ENCODE measurements at places on chromosomes 7 and 10. TPM values are rescaled to one million over a fixed set of nuclear protein-coding genes. Genes with fewer than 3 reads are reported as not detected.

GRCh38 chr7:157753713-157754415 lies 417.1 kb downstream of the DNAJB6 start:
- no peak for DNase-seq

GRCh38 chr10:124534231-124534798 lies 72.7 kb downstream of the LHPP start:
- DNase-seq, result peak; percentile 58

The KBTBD2 gene
- 72.8 TPM for total RNA-seq

The IKZF1 gene
- 48.4 TPM for total RNA-seq
